Activated T-helper 17 cell treated with anti-CD3 and anti-CD28 coated beads, Interleukin-2, amount 50 U/mL, for 72 hours (primary cell): ENCODE measurements at places on chromosomes 1 and 21.
A peak's percentile ranks its signal among the peaks of the same experiment; 100 is the strongest.

- peak; percentile 85 for ATAC-seq
These were observed 1.4 kb upstream of the C1QC start for GRCh38 chr1:22641906-22642636.

- peak; percentile 21 for ATAC-seq
These were observed 8.1 kb upstream of the NTNG1 start for GRCh38 chr1:107132780-107133179.

DNA sequence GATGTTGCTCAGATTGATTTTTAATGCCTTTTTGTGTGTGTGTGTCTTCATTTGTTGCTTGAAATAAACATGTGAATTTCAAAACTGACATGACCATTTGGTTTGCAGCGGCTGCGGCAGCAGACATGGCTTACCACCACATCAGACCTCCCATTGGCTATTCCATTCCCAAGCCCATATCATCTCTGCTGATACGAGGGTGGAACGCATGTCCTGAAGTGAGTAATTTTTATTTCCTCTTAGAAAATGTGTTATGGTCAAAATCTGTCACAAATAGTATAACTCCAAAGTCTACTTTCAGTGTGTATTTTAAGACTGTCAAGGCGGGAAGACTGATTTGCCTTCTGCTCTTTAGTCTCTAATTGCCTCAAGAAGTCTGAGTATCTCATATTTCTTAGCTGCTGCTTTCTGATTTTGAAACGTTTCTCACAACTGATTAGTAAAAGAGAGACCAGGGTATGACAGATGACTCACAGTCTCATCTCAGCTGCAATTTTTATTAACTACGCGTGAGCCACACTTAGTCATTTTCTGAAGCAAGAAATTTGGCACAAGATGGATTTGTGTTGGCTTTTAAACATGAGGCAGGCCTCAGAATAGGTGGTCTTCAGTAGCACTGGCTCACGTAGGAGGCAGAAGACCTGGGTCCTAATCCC lies 49.0 kb downstream of the LRRC53 start:
- ATAC-seq = peak; percentile 74

DNA sequence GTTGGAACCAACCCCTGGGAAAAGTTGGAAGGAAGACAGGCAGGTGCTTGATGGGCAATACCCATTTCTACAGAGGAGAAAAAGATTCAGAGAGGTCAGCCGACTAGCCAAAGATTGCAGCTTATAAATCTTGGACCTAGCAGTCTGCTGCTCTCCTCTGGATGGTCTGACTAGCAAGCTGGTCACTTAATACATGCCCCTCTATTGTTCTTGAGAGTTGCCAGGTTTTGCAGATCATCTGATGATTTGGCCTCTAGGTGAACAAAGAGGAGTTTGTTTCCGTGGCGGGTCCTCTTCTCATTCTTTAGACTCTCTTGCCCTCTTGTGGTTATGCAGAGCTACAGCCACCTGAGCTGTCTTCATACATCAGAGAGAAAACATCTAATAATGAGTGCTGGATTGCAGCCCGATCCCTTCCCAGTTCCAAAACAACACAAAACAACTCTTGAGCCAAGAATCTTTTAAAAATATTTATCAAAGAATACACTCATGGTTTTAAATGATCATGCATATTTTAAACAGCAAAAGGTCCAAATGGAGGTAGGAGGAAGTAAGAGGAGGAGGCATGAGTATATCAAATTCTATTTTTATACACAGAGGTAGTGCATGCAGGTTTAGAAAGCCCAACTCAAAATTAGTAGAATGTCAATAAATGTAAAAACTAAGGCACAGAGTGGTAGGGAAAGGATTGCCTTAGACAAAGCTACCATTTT lies 115.7 kb downstream of the SLC30A10 start:
- no peak for ATAC-seq

DNA sequence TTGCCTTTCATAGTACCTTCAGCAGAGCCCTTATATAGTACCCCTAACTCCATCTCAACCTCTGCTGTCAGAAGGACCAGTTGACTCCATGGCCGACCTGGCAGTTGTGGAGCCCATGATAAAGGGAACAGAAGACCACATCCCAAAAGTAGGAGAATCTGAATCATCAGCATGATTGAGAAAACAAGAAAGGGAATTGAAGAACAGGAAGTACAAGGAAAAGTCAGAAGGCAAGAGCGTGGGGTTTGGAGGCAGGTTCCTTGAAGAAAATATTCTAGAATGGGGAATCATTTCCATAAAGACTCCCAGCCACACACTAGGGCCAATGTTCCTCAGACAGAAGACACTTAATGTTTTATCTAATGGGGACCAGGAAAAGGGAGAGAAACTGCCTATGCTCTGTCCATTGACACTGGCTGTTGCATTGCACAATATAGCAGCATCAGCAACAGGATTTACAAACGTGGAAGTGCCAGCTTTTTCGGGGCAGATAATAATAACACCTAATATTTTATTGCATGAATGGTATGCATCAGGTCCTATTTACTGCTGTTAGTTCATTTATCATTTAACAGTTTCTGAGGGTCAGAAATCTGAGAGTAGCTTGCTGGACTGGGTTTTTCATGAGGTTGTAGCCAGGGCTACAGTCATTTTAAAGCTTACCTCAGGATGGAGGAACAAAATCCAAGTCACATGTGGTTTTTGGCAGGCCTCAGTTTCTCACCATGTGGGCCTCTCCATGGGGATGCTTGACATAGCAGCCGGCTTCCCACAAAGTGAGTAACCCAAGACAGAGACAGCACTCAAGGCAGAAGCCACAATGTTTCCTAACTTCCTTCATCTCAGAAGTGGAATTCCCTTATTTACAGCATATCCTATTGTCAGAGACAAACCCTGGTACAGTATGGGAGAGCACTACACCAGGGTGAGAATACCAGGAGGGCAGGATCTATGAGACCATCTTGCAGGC lies 483.4 kb downstream of the PLPP3 start:
- ATAC-seq = no peak

DNA sequence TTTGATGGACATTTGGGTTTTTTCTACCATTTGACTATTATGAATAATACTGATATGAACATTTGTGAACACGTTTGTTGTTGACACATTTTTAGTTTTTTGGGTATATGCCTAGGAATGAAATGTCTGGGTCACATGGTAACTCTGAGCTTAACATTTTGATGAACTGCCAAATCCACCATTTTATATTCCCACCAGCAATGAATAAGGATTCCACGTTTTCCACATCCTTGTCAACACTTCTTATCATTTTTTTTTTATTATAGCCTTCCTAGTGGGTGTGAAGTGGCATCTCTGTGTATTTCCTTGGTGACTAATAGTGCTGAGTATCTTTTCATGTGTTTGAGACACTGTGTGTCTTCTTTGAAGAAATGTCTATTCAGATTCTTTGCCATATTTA lies 67.6 kb downstream of the RASAL2 start:
- ATAC-seq = no peak

DNA sequence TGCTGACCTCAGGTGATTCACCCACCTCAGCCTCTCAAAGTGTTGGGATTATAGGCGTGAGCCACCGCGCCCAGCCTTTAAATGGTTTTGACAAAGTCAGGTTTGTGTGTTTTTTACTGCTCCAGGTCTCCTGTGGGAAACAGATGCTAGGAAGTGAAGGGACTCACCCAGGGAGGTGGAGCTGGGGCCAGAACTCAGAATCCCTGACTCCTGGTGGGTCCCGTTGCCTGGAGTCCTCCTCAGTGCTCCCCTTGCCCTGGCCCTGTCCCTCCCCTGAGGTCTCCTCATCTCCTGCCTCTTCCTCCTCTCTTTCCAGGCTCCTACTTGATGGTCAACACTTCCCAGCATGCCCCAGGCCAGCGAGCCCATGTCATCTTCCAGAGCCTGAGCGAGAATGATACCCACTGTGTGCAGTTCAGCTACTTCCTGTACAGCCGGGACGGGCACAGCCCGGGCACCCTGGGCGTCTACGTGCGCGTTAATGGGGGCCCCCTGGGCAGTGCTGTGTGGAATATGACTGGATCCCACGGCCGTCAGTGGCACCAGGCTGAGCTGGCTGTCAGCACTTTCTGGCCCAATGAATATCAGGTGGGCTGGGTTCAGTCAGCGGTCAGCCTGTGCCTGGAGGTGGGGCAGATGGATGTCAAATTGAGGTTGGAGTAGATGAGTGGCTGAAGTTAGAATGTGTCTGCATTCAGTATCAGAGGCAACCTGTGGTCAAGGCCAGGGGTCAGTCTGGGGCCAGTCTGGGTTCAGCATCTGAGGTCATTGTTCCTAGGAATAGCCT lies 22.1 kb downstream of the PTPRU start:
- no peak for ATAC-seq

- ATAC-seq = no peak
These were observed 1.8 kb upstream of the CTPS1 start for GRCh38 chr1:40977716-40978115.

GRCh38 chr21:35342440-35342839 lies 293.3 kb upstream of the RUNX1 start:
- ATAC-seq = peak; percentile 84

GRCh38 chr1:117734403-117734802 lies 128.6 kb downstream of the TENT5C start:
- no peak for ATAC-seq

- no peak for ATAC-seq
These were observed 48.9 kb upstream of the F3 start for GRCh38 chr1:94590203-94591137.

DNA sequence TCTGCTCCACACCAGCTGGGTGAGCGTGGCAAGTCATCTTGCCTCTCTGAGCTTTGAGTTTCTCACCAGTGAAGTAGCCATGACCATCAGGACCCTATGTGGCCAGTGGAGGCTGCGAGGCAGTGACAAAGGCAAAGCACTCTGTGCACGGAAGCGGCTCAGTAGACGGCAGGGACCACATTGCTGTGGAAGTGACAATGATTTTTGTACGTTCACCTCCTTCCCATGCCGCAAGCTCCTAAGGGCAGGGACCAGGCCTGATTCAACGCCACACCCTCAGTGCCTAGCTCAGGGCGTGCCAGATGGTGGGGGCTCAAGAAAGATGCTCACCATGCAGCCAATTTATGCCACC lies 210.5 kb downstream of the MATN1 start:
- ATAC-seq = no peak

DNA sequence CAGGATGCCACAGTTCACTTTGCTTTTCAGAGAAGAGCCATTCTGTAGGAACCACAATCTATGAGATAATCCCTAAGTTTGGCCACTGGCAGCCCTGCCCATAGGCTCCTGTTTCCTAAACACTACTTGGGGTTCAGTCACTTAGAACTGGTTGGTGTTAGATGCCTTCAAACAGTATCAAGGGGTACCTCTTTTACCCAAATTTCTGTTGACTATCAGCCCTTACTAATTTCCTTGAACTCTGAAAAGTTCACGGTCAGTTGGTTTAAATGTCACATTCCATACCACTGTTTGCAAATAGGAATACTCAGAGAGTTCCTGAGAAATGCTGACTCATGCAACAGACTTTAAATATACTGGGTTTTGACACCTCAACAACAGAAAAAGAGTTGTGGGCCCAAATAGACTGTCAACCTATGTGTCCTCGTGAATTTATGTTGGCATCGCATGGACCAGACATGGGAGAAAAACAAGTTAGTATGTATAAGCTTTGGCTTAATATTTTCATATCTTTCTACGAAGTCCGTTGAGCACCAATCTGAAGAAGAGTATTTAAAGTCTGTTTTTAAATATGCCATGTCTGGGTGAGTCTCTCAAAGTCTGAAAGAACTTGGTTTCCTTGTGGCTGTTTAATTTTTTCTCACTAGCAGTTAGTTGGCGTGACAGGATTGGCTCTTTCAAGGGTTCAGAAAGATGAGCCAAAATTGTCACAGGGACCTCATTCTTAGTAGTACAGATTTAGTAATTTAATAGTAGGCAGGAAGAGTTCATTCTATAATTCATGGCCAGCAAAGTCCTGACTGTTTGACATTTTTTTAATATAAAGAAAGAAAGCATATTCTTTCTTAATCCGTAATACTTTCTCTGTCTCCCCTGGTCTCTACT lies 56.5 kb upstream of the ZNF326 start:
- ATAC-seq = no peak

DNA sequence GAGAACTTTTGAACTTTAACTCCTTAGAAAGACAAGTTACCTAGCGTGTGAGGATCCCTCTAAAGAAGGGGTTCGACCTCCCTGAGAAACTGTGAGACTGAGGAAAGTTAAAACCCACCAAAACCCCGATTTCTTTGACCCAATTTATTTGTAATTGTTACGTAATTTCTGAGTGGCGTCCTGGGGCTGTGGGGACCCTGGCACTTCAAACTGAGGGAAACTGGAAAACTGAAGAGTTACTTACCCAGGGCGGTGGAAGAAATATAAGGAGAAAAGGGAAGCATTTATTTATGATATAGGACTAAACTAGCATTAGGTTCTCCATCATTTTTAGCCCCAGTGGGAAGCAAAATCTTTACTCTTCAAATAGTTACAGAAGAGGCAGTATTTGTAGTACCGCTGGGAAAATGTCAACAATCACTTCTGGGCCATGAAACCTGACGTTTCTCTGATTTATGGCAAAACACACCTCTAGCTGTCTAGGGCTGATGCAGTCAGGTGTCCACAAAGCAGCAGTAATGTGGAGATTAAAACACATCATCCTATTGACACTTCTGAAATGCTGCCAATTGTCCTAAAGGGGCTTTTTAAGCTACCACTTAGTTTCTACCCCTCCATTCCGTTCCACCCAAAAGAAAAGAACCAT lies 430 bp downstream of the S100B start:
- ATAC-seq = no peak

GRCh38 chr1:29504709-29505410 lies 268.5 kb downstream of the PTPRU start:
- no peak for ATAC-seq

GRCh38 chr1:102045752-102046151 lies 49.0 kb upstream of the OLFM3 start:
- no peak for ATAC-seq

- ATAC-seq = no peak
These were observed 80.3 kb downstream of the DISC1 start for GRCh38 chr1:231706934-231707333.

DNA sequence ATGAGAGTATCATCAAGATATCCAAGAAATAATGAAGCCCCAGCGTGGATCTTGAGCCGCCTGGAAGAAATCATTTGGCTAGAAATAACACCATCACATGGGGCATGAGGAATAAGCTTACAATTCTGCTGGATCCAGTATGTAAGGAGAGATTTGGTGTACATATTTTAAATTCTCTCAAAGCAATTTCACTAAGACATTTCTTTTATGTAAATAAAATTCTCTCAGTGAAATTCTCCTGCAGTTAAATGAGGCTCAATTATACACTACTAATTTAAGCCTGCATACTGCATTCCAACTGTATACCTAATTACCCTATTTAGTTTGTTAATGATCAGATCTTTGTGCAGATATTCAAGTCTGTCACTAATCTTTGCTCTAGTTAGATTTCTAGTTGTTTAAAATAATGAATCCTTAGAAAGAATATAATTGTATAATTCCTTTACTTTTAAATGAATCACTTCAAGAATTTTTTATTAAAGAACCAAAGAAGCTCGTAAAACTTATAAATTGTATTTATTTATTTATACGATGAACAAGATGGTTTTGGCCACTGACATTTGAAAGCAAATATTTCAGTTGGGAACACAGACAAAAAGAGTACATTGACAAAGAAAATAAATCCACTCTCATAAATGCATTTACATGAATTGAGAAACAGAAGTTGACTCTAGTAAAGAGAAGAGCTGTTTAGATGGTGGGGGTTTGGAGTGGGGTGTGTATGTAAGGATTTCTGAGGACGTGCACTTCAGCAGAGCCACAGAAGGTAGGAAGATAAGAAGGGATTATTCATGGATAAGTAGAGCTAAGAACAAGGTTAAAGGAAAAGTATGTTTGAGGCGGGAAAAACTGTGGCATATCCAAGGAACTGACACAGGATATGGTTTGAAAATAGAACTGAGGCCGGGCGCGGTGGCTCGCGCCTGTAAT lies 466.8 kb downstream of the DSCAM start:
- ATAC-seq = no peak

- no peak for ATAC-seq
These were observed 54.2 kb downstream of the EIF2B3 start for GRCh38 chr1:44932151-44932550.

GRCh38 chr1:29490204-29490934 lies 254.0 kb downstream of the PTPRU start:
- no peak for ATAC-seq
